ENCODE measurements at places on chromosomes 4 and X.
A peak's percentile ranks its signal among the peaks of the same experiment; 100 is the strongest.

DNA sequence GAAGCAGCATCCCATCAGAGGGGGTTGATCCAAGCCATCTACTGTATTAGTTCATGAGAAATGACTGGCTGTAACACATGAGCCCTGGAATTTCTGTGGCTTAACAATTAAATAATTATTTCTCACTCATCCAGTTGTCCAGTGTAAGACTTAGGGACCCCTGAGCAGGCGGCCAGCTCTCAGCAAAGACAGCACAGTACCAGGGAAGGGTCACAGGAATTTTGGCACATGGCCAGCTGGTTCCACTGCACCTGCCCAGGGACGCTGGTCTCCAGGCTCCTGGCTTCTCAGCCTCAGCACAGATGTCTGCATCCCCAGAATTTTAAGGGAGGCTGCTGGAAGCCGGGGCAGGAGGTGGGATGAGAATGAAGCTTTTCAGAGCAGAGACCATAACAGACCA, 93.7 kb upstream of the DHRSX start:
- no peak for DNase-seq

- peak; percentile 28 for DNase-seq
Measured at GRCh38 chr4:48290146-48290772, 20.6 kb upstream of the TEC start.

DNA sequence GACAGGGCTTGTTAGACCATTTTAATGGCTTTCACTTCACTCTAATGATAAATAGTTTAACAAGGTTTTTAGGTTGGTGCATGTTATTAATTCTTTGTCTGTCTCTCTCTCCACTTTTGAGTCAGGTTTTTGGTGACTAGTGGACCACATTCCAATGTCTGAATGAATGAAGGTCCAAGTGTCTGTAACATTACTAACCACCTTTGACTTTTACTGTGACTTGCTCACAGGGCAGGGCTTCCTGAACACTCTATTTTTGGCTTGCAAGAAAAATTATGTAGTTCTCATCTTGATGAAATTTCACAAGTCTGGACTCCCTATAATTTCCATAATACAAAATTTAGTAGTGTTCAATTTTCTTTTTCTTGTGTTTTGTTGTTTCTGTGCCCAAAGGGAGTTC, 78.9 kb upstream of the BMPR1B start:
- no peak for DNase-seq

DNA sequence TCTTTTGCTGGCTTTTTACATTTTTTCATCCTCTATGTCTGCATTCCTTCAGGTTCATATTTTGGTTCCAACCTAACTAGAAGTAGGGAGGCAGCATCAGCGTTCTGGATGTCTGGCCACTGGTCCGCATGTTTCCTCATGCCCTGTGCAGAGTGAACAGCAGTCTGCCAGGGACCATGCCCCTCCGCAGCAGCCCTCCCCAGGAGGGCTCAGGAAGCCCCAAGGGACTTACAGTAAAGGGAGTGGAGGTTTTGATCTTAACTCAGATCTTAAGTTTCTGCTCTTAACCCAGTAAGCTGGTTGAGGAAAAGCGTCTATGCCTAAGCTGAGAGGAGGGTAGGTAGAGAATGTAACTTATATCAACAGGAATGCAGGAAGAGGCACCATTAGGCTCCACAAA, 45.0 kb upstream of the LEF1 start:
- no peak for DNase-seq

- DNase-seq, result no peak
Measured at GRCh38 chrX:129653971-129654651, 645 bp downstream of the APLN start.

DNA sequence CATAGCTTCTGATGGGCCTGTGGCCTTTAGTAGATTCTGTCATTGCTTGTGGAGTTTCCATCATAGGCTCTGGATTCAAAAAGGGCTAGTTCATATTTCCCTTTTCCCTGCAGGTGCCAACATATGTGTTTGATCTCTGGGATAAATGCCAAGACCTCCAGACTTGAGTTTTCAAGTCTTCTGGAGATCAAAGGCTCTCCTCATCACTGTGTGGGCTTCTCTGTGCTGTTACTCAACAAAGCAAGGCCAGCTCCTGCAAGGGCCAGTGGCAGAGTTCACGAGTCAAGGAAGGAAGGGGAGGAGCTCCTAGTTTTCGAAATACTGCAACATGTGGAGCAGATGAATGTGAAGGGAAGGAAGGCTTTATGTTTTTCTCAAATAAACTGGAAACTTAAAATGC, 62.7 kb upstream of the SCML1 start:
- no peak for DNase-seq

GRCh38 chr4:173189117-173189693, 20.6 kb downstream of the GALNT7 start:
- DNase-seq, result no peak

GRCh38 chr4:180057891-180058671, 2185.1 kb upstream of the TENM3 start:
- DNase-seq, result no peak

DNA sequence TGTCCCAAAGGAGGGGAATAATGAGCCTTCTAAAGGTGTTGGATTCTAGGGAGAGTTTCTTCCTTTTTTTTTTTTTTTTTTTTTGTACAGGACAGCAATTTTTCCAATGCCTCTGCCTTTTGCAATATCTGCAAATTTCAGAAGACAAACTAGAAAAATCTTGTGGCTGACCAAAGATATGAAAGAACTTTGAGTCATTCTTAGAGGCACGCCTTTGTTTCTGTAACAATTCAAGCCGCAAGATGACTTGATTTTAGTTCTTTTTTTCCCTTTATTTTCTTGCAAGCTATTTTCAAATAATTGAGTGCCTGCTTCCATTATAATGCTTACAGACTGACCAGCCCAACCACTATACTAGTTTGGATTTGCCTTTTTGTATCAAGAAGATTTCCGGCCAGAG, 47.6 kb upstream of the UXT start:
- DNase-seq, result no peak

- DNase-seq, result no peak
Measured at GRCh38 chrX:97168646-97169045, 284.9 kb downstream of the RPA4 start.

- DNase-seq, result no peak
Measured at GRCh38 chrX:44915361-44915868, 42.4 kb downstream of the KDM6A start.

DNA sequence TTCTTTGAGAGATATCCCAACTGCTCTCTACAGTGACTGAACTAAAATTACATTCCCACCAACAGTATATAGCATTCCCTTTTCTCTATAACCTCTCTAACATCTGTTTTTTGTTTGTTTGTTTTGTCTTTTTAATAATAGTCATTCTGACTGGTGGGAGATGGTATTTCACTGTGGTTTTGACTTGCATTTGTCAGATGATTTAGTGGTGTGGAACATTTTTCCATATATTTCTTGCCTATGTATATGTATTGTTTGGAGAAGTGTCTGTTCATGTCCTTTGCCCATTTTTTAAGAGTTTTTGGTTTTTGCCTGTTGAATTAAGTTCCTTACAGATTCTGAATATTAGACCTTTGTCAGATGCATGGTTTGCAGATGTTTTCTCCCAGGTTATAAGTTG, 9.0 kb downstream of the USO1 start:
- DNase-seq, result no peak

- peak; percentile 13 for DNase-seq
Measured at GRCh38 chrX:129726307-129727111, 12.3 kb upstream of the XPNPEP2 start.

GRCh38 chrX:39322496-39322895, 521.2 kb downstream of the MID1IP1 start:
- no peak for DNase-seq

- no peak for DNase-seq
Measured at GRCh38 chr4:2763511-2763967, 7.4 kb upstream of the TNIP2 start.

DNA sequence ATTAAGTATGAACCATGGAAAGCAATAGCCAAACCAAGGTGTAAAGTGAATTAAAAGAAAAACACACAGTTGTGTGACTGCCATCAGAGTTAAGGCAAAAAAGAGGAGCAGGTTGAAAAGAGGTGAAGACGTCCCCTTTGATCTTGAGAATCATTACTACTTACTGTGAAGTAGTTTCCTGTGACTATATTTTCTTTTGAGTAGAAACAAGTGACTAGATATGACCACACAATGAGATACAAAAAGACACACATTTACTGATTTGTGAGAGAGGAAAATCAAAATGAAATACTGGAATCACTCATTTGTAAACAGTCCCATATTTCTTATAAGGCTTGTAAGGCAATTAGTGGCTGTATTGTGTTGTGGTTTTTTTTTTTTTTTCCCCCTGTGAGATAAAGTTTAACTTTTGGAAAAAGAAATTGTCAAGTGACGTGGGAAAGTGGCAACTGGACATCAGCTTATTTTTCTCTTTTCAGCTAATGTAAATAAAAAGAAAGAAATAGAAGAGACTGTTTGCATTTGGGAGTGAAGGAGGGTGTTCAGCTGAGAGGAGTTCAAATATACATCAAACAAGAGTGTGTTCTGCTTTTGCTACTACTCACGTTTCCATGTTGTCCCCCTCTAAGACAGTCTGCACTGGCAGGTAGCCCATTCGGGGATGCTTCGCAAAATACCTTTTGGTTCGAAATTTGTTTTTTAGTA, 106.4 kb upstream of the FTHL17 start:
- DNase-seq, result no peak

DNA sequence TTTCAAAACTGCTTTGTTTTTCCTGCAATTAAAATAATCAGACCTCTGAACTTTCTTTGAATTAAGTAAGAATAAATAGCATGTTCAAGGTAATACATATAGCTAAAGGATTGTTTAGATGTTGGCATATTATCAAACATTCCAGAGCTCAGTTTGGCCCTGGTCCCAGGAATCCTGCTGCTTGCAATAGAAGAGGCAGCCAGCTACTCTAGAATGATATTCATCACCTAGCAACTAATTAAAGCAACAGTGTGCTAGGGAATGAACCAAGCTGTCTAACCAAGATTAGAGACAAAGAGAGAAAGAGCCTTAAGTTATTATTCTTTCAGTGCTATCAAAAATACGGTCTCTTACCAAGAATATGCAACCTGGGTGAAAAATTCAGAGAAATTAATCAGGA, 460.9 kb downstream of the GABRG1 start:
- no peak for DNase-seq

DNA sequence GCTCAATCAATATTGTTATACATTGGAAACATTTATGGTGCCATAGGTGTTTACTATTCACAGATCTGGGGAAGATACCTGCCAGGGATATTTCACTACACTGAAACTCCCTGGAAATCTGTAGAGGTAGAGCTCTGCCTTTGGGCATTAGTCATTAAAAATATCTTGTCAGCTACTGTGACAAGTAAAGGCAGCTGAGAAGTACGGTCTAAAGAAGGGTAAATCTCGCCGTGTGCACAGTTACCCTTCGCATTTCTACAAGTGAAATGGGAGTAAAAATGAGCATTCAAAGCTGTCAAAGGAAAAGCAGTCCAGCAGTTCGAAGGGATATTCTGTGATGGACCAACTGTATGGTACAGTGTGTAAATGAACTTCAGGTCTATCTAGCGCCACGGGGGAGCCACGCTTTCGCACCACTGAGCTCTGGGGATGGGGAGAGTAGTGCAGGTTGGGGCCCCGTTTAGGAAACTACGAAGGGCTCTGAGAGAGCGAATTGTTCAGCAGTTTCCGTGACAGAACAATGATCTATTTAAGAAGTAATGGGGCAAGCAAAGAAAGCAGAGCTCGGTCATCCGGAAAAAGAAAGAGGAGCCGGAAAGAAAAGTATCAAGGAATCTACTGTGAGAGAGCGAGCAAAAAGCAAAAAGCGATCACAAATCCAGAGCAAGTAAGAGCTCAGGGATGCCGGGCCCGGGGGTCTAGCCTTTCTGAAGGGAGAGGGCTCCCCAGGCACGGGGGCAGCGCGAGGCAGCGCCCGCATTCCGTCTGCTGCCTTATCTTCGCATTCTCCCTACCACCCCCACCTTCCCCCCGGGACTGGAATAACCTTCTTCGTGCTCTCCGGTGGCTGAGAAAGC, 646 bp downstream of the TIGD4 start:
- peak; percentile 3 for DNase-seq

- no peak for DNase-seq
Measured at GRCh38 chr4:102553982-102554381, 52.8 kb downstream of the NFKB1 start.

GRCh38 chr4:141890279-141890678, 253.9 kb downstream of the IL15 start:
- DNase-seq, result no peak

DNA sequence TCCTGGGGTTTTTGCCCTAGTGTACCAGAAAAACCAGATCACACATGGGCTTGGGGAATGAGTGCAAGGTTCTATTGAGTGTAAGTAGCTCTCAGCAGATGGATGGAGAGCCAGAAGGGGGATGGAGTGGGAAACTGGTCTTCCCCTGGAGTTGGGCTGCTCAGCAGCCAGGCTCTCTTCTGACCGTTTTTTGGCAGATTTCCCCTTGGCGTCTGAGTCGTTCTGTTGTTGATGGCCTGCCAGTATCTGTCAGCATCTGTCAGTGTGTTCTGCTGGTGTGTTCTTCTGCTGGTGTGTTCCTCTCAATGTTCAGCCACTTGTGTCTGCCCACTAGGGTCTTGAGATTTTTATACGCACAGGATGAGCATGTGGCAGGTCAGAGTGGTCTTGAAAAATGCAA, 633.9 kb upstream of the CPEB2 start:
- DNase-seq, result no peak

GRCh38 chr4:182478475-182478874, 235.3 kb downstream of the TENM3 start:
- DNase-seq, result peak; percentile 67

DNA sequence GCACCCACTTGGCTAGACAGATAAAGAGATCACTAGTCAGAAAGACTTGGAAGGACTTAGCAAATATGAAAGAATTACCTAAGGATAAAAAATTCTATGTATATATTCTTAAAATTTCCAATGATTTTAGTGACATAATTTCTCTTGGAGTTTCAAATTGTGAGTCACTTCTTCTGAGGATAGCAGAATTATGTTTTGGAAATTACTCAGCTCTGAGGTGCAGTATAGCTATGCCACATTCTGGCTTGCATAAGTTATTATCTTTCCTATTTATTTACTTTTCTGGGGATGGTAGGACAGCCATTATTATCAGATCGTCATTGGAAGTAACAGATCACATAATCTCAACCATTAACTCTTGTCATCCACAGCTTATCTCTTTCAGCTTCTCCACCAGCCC, 853.5 kb downstream of the TRIML1 start:
- DNase-seq, result no peak

DNA sequence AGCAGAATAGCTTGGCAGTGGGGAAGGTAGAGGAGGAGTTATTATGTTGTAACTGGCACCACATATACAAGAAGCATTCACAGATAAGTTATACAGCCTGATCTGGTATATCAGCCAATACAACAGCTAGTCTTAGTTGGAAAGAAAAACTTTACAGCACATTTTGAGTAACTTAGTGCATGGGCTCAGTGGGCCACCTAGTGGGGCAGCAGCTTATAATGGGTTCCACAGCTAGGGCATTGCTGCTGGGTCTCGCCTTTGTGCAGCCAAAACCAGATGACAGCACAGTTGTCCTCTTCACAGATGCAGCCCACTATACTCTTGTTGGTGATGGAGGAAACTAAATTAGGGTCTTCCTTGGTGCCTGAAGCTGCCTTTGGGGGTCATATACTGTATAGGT, 448.1 kb upstream of the RASGEF1B start:
- DNase-seq, result no peak

All from NCI-H2029 treated with DMSO at 0.1 percent for 48 hours (cell line).